Activated CD4-positive, alpha-beta T cell treated with anti-CD3 and anti-CD28 coated beads, Interleukin-2, amount 10 ng/mL, durations not matched to agents 24 days and 14 days (primary cell): ENCODE measurements at places on chromosomes 3 and 15. TPM values are rescaled to one million over a fixed set of nuclear protein-coding genes. Genes with fewer than 3 reads are reported as not detected.

The MYH15 gene
- 0.12 TPM in 1 of 2 replicates, not detected in the other for total RNA-seq

The LRRC2 gene
- not detected in 2 replicates for total RNA-seq

The CPNE4 gene
- total RNA-seq: not detected in 2 replicates

- peak; percentile 43 for DNase-seq
- H3K4me3 ChIP-seq: no peak overlapping the region
Observed at GRCh38 chr3:125525153-125525552, 5.2 kb upstream of the SNX4 start.

DNA sequence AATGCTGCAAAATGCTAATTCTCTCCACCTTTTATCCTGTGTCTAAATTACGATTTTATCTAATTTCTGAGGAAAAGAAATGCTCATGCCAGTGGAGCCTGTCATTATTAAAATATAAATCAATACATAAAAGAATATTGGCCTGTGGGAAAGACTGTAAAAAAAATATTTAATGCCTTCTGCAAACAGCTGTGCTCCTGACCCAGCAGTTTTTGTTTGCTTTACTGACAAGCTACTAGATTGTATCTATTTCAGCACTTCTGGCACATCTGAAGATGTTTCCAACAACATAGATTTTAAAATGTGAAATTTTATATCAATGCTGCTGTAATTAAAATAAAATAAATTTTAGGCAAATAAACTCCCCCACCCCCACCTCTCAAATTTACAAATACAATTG, 493.6 kb upstream of the AGTR1 start:
- no peak overlapping the region for H3K4me3 ChIP-seq
- no peaks in the 10 kb centered on the region for H3K36me3 ChIP-seq
- H3K4me1 ChIP-seq: no peaks in the 10 kb centered on the region
- no peak for DNase-seq

GRCh38 chr3:42229942-42230688, 35.9 kb downstream of the CCK start:
- no peak overlapping the region for H3K27ac ChIP-seq
- H3K27me3 ChIP-seq: peaks cover 9% of the 10 kb centered on the region
- peaks cover 4% of the 10 kb centered on the region for H3K4me1 ChIP-seq
- DNase-seq: no peak
- H3K4me3 ChIP-seq: no peak overlapping the region

- peak overlapping the region; percentile 88 for H3K27ac ChIP-seq
- peak overlapping the region; percentile 96 for H3K4me3 ChIP-seq
- H3K36me3 ChIP-seq: peaks cover 9% of the 10 kb centered on the region
- peak; percentile 87 for DNase-seq
- H3K4me1 ChIP-seq: peaks cover 49% of the 10 kb centered on the region
Observed at GRCh38 chr3:20043396-20043795, 3.1 kb downstream of the KAT2B start.

- H3K36me3 ChIP-seq: no peaks in the 10 kb centered on the region
- H3K27ac ChIP-seq: no peak overlapping the region
- H3K4me1 ChIP-seq: peaks cover 6% of the 10 kb centered on the region
- no peak overlapping the region for H3K4me3 ChIP-seq
Observed at GRCh38 chr15:57213862-57214261, 162.4 kb upstream of the CGNL1 start.
